ENCODE measurements at places on chromosomes 11 and 22.

- no peak for DNase-seq
Measured at GRCh38 chr11:128694618-128695481, 978 bp downstream of the FLI1 start.

DNA sequence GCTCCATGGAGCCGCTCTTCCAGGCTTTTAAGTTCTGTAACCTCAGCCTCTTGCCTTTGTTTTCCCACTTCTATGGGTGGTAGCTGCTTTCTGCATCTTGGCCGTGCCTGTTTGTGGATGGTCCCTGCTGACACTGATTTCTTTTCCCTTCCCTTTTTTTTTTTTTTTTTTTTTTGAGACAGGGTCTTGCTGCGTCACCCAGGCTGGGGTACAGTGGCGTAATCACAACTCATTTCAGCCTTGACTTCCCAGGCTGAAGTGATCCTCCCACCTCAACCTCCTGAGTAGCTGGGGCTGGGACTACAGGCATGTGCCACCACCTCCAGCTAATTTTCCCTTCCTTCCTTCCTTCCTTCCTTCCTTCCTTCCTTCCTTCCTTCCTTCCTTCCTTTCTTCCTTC, 57.7 kb upstream of the EP300 start:
- no peak for DNase-seq

DNA sequence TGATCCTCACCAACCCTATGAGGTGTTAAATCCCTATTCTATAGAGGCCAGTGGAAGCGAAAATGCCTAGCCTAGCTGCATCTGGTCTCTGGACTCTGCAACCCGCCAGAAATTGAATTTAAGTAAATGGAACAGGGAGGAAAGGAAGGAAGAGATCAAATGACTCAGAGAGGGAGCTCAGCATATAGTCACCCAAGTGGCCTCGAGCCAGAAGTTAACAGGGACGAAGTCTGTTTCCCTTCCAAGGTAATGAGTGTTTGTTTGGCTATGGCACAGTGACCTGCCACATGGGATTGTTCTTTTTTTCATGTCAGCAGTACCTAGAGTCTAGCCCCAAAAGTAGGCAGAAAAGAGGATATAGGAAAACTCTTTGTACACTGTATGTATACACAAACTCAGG, 66.3 kb downstream of the PAK1 start:
- DNase-seq = peak; percentile 40

DNA sequence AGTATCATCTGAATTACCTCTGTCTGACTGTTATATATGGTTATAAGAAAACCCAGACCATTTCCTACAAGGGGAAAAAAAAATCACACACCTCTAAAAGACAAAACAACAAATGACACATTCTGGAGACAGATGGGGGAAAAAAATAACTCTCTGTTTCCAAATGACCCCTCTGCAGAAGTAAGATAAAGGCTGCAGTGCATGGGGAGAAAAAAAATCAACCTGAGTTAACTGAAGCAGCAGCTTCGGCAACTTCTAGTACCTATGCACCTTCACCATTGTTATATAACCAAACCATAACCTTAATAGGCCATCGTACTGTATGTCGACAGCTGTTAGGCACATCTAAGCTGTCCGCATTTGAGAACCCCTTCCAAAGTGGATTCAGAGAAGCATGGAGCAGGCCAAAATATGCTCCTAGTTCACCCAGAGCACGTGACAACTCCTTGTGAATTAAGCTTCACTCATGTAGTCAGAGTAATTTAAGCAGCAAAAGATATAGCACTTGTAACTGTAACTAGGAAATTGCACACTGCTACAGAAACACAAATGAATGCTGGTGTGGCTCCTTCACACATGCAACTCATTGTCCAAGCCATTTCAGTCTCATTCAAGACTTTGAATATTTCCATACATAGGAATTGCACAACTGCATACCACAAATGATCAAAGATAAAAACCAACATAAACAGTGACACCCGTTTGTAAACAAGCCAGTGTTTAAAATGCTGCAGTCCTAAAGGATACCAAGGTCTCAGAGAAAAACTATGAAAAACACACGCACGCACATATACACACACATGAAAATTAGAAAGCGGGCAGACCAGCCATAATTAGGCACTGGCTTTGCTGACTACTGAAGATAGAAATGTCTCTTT, 2.7 kb downstream of the SIK3 start:
- DNase-seq = peak; percentile 51

- no peak for DNase-seq
Measured at GRCh38 chr22:49948116-49948957, 12.2 kb upstream of the PIM3 start.
